Stimulated activated CD4-positive, alpha-beta T cell treated with anti-CD3 and anti-CD28 coated beads, Interleukin-4, amount 100 ng/mL, for 48 hours (primary cell): ENCODE measurements at places on chromosomes 6 and 20.

GRCh38 chr6:134177236-134177635 is 124.8 kb upstream of the SLC2A12 start:
- no peak for DNase-seq

DNA sequence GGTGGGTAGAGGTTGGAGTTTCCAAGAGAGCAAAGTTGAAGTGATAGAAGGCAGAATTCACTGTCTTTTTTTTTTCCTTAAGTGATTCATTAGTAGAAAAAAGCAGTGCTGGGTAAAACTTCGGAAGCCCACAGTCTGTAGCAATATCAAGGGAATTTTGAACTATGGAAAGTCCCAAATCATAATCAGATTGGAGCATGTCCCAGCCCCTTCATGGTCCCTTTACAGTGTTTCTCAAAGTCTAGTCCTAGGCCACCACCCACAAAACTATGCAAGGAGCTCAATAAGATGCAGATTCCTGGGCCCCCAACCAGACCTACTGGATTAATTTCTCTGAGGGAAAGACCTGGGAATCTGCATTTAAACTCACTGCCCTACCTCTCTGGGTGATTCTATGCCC is 22.6 kb downstream of the NEDD9 start:
- DNase-seq, result no peak

GRCh38 chr20:20411402-20411801 is 43.5 kb downstream of the INSM1 start:
- DNase-seq, result no peak

DNA sequence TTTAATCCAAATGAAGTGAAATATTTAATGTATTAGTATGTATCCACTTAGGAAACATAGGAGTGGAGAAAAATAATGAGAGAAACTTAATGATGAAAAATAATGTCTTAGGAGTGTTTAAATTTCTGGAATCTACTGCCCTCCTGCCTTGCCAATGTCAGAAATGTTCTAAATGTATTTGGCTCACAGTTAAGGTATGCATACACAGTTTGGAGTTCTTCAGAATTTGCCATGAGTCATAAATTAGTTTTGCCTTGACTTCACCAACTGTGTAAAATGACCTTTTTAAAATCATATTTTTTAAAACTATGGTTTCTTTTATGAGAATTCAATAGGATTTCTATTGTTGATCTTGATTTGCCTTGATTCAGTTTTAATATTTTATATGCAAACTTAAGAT is 191.7 kb upstream of the HSF2 start:
- DNase-seq, result no peak

DNA sequence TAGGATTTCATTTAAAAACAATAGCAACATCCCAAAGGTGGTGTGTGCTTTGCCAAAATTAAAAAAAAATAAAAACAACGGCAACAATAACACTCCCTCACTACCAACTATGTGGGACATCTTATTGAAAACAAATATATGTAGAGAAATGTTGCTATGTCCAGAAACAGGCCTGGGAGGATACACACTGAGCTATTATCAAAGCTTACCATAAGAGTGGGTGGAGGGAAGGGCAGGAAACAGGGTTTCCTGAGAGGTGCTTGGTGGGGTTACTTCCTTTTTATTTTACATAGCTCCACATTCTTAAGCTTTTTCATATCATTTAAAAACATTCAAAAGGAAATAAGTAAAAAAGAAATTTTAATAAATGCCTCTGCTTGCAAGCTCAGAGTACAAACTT is 150.0 kb upstream of the RIPOR2 start:
- DNase-seq, result no peak

DNA sequence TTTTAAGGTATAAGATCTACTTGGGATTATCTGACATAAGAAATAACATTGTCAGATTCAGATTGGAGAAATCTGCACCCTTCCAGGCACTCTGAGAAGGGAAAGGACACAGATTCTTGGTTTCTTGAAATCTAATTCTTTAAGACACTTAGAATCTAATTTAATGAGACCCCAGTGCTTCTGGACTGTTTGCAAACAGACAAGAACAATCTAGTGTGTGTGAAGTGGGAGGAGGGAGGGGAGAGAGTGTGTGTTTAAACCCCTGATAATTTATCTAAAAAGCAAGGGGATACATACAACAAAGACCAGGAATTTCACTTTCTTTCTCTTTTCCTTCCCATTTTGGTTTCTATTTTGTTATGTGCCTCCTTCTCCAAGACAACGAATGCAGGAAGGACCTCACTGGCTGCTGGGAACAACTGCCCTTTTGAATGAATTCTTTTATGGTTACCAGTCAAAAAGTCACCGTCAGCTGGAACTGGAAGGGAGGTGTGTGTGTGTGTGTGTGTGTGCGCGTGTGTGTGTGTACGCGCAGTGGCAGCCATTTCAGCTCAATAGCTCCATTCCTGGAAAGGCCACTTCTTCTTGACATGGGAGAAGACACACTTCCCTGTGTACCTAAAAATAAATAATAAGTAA is 129.4 kb downstream of the BCAS1 start:
- DNase-seq, result no peak

DNA sequence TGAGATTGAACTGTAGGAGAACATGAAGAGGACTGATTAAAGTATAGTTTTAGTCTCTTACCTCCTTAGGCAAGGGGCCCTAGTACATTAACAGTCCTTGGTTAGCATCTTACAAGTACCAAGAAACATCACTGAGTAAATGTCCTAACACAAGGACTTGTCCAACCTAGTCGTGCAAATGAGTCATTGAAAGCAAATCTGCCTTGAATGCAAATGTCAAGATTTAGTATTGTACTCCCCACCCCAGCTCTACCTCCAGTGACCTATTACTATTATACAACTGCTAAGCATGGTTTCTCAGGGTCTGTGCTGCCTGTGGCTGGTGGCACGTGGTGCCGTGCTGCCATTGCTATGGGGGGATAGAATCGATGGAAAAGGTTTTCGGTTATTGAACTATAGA is 138.4 kb downstream of the PLCB4 start:
- no peak for DNase-seq

DNA sequence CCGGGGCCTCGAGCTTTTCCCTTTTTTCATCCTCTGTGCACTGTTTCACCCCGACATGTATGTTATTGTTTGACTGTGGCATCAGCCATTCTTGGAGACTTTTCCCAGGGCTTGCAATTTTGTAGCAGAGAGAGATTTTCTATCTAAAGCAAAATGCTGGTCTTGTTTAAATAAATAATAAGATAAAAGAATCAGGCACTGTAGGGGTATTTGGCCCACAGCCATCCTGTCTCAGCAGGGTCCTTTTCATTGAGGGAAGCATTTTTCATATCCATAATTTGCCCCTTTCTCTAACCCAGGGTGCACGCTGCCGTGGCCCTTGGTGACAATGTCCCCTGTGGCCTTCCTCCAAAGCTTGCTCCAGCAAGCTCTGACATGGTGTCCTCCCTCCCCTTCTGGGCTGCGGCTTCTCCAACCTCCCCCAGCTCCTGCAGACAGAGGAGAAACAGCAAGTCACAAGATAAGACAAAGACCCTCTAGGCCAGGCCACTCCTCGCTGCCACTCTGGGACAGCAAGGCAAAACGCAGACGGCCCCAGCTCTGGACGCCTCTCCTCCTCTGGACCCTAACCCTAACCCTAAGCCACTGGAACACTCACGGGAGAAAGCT is 117.6 kb downstream of the MYLK4 start:
- DNase-seq, result no peak
